ENCODE measurements at places on chromosomes 6 and 20. TPM values are rescaled to one million over a fixed set of nuclear protein-coding genes. Genes with fewer than 3 reads are reported as not detected.

PLAGL1 gene
- 1.7 TPM for total RNA-seq

MYLK2 gene
- 0.48 TPM for total RNA-seq

PSMB9 gene
- total RNA-seq: 0.43 TPM

ASIP gene
- not detected for total RNA-seq

DNA sequence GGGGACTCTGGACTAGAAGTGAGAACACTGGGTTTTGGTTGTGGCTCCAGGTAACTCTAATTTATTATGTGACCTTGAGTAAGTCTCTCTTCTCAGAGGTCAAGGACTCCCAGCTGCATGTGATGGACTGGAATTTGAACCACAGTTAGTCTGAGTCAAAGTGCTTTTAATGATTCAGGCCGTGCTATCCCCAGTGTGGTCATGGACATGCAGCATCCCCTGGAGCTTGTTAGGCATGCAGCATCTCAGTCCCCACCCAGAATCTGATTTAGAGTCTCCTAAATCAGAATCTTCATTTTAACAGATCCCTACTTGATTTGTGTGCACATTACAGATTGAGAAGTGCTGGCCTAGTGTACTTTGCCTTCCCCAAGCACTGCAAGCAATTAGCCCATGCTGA is 74.2 kb downstream of the TOX2 start:
- DNase-seq: no peak

DNA sequence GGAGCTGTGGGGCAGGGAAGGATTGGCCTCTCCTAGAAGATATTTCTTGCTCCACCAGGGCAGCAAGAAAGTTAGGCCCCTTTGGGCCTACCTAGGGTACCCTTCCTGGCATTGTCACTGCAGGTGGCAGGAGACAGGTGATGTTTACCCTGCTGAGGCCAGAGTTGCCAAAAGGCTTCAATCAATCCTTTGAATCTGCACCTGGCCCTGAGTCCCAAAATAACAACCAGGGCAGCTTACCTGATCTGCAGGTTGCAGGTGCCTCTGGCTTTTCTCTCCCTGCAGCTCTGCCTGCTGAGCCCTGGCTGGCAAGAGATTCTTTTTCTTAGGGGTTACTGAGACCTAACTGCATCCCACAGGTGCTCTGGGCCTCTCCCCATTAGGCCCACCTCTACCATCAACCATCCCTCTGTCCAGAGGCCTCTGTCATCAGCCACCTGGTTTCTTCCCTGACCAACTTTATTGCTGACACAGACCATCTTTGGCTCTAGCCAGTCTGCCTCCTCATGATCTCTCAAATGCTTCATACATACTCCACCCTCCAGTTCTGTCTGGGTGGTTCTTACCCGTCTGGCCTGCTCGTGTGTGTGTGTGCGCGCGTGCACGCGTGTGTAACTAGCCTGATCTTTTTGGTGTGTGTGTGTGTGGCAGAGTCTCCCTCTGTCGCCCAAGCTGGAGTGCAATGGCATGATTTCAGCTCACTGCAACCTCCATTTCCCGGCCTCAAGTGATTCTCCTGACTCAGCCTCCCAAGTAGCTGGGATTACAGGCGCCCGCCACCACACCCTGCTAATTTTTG is 13.7 kb downstream of the BCL2L1 start:
- DNase-seq: peak; percentile 36

GRCh38 chr6:151095538-151096254 is 144.1 kb upstream of the AKAP12 start:
- peak; percentile 22 for DNase-seq

- DNase-seq: no peak
Measured at GRCh38 chr6:28105245-28105639, 19.2 kb upstream of the ZSCAN16 start.

DNA sequence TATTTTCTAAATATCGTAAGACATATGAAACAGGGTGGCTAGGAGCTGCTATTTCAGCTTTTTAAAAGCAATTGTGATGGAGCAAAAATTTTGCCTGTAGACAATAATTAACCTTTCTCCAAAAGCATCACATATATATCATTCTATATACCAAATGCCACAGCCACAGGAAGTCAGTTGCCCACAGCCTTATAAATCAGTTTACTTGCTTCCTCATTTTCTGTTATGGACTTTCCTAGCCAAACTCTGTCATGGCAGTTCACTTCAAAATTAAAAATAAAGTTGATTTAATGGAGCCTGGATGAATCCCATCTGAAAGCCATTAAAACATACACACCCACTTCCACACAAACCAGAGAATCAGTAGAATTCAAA is 93.4 kb upstream of the NHSL1 start:
- no peak for DNase-seq

GRCh38 chr20:9985773-9986172 is 49.0 kb upstream of the ANKEF1 start:
- DNase-seq: no peak

- DNase-seq: no peak
Measured at GRCh38 chr6:32244270-32244669, 20.4 kb upstream of the NOTCH4 start.

DNA sequence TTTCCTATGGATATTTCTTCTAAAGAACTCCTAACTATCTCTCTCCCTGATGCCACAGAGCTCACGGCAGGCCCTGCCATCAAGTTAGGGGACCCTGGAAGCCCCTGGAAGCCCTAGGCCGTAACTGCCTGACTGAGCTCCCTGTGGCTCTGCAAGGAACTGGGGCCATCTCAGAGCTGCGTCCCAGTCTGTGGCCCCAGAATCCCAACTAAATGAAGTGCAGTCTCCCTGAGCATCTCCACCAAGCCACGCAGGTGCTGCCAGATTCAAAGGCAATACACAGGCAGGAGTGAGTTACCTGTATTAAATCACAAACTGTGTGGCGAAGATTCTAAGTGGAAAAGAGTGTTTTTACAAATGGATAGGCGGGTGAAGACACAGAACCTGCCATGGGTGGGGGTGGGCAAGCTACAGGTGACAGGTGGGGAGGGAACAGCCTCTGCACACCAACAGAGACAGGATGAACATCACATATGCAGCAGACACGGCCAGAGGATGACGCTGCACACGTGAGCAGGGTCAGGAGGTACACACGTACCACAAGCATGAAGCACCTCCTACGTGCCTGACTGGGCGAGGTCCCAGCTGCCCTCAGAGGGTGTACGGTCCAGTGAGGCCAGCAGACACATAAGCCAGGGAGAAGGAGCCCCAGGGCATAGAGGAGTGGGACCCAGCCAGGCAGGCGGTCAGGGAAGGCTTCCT is 358.5 kb downstream of the ZFAND3 start:
- DNase-seq: peak; percentile 45

GRCh38 chr6:136927292-136927691 is 5.2 kb downstream of the SLC35D3 start:
- DNase-seq: peak; percentile 79

DNA sequence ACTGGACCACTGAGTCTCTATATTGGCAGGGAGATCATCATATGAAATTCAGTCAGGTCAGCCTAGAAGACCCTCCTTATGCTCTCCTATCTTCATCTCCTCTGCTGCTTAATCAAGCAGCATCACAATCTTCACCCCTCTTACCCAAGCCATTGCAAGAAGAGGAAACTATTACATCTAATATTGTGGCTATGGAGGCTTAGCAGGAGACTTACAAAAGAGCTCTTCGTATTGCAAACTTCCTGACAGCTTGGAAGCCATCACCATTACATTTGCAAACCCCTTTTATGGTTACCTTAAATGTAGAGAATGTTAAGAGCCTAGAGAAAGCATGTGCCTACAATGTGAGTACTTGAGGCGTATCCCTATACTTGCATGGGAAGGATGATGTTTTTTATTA is 87.2 kb upstream of the STXBP5 start:
- DNase-seq: no peak

DNA sequence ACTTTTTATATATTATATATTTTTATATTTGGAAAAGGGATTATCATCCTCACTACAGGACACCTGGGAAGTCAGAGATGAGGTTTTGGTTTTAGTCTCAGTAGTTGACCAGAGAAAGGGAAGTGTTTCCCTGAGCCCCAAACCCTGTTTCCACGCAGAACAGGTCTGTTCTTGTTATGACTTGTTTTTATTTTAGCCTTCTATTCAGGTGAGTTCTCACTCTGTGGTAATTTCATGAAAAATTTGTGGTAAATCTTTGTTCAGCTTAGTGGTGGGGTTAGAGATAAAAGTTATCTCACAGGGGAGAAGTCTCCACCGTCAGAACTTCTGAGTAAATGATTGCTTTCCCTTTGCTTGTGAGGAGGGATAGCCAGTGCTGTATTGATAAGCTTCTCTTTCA is 224.9 kb downstream of the FARS2 start:
- no peak for DNase-seq

DNA sequence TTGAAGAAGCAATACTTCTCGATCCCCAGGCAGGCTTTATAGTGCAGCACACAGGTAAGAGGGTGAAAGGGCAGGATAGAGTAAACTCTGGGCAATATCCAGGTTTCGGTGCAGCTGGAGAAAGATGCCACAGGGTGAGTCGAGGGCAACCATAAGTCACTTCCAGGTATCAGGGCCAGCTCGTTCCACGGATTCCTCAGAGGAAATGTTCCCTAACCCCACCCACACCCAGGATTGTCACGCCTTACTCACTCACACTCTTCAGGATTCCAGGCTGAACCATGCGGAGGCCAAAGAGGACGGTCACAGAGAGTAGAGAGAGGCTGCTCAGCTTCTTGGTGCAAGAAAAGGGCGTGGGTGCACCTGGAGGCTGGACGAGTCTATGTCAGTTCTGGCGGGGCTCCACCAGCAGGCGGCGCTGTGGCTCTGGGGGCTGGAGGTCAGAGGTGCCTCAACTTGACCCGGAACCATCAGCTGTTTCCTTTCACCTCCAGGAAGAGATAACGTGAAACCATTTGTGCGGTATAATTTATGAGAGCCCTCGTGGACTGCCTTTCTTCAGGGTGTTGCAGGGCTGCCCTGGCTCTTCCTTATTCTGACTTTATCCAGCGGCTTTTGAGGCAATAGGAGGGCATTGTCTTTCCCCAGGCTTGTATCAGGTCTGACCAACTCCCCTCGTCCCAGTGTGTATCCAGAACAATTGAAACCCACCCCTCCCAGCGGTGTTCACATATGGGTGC is 14.5 kb upstream of the WFDC12 start:
- peak; percentile 96 for DNase-seq

- no peak for DNase-seq
Measured at GRCh38 chr20:53706466-53707370, 113.1 kb upstream of the ZNF217 start.

DNA sequence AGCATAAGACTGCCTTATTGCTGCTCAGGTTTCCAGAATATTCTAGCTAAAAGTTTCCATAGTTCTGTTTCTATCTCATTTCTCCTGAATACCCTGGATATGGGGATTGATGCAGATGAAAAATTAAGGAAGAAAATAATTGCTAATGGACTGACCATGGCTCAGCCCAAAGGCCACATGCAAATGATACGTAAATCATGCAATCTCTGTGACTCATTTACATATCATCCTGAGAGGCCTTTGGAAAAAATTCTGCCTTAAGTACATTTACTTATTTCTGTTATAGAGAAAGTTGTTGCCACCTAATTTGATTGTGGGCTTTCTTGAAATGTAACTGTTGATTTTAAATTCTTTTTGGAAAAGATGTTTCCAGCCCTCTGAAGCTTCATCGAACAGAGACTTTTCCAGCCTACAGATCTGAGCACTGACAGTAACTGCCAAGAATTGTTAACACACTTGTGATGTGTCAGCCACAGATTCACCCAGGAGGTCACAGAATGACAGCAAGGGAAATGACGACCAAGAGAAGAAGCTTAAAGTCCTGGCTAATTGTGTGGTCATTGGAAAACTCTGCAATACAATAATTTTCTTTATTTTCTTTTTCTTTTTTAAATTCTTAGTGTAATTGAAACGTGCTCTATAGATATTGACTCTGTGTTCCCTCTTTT is 174.8 kb downstream of the DOK5 start:
- no peak for DNase-seq

DNA sequence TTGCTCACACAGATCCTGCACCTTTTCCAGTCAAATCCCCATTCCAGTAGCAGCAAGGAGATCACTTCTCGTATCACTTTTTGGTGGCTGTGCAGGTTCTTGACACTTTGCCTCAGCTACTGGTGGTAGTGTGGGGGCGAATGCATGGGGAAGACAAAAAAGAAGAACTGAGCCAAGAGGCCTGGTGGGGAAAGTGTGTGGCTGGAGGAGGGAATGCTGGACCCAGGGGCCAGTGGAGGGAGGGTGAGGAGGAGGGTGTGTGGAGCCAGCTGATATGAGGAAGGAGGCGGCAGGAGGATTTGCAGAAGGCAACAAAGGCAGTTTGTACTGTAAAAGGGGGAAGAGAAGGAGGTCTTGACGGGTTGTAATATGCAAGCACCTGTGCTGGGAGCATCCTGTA is 15.7 kb upstream of the HLA-C start:
- no peak for DNase-seq

DNA sequence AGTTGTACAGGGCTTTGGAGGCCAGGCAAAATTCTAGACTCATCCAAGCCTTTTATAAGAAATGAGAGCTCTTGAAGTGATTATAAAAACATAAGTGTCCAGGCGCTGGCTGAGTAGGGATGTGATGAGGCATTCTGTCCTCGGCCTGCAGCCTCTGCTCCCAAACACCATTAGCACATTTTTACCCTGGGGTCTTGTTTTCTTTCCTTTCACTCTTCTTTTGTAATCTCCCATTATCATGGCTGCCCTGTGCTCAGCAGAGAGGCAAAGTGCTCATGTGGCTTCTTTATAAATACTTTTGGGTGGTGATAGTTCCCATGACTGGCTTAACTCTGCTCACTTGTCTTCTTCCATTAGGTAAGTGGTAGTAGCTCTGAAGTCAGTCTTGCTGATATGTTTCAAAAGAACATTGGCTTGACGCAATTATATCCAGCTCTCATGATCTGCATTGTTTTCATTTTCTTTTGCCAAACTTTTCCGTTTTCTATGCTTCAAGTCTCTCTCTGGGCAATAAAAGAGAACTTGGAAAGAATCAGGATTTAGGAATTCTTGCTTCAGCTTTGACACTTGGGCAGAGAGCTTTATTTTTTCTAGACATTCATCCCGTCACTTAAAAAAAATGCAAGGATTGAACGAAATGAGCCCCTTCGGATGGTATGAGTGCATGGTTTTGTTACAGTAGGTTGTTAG is 61.1 kb downstream of the CAP2 start:
- no peak for DNase-seq

DNA sequence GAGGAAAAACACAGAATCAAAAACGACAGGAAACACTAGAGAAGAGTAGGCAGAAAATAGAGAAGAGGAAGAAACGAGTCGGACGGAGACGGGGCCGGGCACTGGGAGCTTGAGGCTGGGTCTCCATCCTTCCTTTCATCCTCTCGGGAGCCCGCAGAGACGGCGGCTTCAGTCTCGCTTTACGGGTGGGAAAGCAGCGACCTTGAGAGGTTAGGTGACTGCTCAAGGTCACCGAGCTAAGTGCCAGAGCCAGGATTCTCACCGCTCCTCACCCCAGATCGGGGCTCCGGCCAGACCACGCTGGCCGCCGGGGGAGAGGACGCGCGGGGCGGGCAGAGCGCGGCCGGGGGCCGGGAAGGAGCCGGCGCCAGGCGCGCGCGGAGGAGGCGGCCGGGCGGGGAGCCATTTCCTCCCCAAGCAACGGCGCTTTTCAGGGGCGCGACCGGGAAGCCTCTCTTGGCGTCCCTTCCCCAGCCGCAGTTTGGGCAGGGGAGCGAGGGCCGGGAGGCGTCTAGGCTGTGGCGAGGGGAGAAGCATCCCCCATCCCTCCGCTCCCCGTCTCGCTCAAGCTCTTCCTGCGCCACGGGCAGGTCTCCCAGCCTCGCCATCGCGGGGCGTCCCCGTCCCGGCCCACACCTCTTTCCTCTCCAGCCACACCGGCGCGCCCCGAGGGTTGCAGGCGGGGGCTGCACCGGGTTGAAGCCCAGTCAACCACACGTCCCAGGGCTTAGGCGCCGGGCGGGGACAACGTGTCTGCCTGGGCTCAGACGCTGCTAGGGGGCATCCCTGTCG is 24.1 kb upstream of the MAP3K7 start:
- peak; percentile 88 for DNase-seq
